DMS79 (cell line): ENCODE measurements at places on chromosomes 16 and 17.
A peak's percentile ranks its signal among the peaks of the same experiment; 100 is the strongest.

DNA sequence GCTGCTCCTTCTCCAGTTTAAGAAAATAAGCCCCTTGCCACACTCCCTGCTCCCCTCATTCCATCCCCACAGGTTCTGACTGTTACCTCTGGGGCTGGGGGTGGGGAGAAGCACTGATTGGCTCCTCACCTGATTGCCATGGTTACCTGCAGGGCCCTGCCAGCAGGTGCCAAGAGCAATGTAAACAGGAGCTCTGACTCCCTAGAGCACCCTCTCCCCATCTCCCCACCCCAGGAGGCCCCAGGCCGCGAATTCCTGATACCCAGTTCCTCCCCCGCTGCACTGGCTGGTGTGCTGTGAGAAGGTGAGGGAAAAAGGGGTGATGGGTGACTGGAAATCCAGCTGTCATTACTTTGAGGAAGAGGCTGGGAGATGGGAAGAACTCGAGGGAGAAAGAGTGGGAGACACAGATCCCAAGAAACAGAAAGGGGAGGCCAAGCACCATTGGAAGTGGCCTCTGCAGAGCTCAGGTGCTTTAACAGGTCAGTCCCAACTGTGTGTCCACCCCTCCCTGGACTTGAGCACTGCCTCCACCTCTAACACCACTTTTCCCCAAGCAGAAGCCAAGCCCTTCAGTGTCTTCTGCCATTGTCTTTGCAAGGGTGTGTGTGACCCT, 4.5 kb downstream of the PCGF2 start:
- no peak for DNase-seq

DNA sequence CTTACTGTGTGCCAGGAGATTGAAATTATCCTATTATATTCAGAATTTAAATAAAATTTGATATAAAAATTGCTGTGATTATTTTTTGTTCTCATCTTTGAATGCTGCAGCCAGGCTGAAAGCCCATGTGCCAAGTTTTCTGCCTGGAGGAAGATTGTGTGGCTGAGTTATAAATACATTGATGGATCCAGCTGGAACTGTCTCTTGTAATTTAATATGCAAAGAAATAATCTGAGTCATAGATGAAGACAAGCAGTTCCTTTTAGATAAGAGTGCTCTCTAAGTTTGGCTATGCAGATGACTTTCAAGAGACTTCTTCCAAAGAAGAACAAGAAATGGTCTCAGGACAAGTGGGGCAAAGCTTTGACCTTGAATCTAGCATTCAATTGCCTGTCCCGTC, 871.0 kb downstream of the CDH11 start:
- DNase-seq: no peak

DNA sequence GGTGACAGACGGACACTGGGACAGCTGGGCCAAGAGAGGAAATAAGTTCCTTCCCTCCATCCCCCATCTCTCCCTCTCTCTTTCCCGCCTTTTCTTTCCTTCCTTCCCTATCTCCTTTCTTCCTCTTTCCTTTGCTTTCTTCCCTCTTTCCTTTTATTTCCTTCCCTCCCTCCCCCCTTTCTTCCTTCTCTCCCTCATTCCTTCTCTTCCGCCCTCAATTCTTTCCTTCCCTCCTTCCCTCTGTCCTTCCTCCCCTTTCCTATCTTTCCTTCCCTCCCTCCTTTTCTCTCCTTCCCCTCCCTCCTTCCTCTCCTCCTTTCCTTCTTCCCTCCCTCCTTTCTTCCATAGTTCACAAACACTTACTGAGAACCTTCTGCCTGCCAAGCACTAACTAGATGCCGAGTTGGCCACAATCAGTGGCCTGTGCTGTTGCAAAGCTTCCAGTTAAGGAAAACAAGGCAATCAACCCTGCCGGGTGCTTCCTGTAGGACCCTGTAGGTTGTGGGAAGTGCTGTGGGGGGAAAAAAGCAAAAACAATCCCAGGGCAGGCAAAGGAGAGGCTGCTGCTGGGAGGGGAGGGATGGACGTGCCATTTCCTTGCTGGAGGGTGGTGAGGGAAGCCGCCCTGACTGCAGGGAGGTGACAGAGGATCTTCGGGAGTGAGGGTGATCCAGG, 31.7 kb downstream of the ABCC6 start:
- DNase-seq: no peak

DNA sequence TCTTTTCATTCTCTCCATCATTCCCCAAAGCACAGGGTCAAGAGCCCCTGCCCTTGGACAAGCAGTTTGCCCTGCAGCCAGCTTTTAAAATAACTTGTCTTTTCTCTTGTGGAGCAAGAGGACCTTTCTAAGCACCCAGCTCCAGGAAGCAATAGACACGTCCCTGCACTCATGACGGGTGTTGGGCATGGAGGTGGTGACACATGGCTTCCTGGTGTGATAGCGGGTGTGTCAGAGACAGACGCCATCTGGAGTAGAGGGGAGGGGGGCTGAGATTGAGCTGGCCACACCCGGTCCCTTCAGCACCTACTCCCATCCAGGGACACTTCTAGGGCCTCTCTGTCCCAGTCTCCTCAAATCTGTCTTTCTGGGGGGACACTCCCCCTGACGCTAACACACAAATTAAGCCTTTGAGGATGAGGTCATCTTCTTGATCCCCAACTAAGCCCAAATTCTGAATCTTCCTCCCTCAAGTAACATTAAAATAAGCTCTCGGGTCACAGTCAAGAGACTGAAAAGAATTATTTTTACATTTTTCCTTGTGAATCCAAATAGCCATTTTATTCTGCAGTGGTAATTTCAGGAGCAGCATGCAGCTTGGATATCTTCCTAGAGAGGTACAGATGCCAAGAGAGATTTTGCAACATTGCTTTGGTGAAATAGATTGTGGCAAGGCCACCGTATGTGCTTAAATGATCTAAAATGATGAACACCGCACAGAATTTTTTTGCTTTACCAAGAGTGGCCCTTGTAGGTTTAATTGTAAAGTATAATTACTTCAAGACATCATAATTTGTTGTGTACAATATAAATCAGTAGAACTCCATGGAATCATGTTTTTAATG, 216.6 kb upstream of the IRX3 start:
- DNase-seq: no peak

DNA sequence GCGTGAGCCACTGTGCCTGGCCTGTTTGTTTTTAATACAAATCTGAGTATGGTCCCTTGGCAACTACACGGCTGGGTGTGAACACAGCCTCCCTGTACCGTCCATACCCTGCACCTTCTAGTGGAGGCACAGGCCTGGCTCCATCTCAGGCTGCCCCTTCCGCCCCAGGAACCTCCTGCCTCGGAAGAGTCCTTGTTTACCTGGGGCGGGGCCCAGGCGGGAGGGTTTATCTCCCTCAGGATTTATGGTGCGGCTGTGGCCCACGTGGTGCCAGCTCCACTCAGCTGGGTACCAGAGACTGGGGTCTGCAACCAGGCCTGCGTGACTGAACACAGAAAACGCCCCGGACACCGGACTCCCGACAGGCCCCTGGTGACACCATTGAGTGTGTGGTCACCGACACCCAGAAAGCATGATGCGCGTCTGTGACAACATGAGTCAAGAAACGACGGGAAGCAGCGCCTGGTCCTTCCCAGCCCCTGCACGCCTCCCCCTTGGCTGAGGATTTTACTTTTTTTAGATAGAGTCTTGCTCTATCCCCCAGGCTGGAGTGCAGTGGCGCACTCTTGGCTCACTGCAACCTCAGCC, 19.0 kb downstream of the UNKL start:
- no peak for DNase-seq

- no peak for DNase-seq
These were observed 6.1 kb upstream of the G6PC1 start for GRCh38 chr17:42894283-42895184.

DNA sequence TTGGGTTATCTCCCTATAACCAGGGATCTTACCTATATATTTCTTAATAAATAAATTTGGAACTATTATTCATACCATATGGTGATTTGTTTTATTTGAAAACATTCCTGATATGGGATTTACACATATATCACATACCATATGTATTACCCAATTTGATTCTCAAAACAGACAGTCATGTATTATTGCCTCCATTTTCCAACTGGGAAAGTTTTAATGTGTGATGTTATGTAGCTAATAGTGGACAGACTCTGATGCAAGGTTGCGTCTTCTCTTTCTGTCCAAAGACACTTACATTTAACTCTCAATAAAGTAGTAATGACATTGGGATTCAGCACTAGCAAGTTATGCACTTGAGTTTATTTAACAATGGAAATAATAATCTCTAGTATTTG, 1.1 kb downstream of the KRTAP9-9 start:
- DNase-seq: no peak

DNA sequence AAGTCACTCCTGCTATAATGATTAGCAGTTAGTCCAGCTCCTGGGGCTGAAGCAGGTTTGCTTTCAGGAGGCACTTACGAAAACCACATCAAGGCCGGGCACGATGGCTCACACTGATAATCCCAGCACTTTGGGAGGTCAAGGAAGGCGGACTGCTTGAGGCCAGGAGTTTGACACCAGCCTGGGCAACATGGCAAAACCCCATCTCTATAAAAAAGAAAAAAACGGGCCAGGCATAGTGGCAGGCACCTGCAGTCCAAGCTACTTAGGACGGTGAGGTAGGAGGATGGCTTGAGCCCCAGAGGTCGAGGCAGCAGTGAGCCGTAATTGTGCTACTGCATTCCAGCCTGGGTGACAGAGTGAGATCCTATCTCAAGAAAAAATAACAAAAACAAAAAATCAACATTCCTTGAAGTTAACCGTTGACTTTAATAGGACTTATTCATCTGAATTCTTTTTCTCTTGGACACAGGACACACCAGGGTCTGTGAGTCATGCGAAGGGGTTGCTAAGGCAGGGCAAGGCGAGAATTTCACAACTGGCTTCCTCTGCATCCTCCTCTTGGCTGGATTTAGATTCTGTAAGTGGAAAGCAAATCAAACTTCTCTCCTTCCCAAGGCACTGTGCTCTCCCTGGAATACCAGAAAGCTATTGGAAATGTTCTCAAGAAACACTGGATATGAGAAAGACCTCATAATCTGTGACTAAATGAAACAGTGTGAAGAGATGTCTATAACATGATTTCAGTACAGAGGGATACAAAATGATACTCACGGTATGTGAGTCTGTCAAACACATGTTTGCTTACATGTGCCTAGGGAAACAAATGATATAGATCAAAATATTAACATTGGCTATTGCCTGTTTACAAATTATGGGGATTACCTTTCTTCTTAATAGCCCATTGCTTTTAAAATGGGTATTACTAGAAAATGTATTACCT, 99.5 kb downstream of the SYCE1L start:
- DNase-seq: no peak

DNA sequence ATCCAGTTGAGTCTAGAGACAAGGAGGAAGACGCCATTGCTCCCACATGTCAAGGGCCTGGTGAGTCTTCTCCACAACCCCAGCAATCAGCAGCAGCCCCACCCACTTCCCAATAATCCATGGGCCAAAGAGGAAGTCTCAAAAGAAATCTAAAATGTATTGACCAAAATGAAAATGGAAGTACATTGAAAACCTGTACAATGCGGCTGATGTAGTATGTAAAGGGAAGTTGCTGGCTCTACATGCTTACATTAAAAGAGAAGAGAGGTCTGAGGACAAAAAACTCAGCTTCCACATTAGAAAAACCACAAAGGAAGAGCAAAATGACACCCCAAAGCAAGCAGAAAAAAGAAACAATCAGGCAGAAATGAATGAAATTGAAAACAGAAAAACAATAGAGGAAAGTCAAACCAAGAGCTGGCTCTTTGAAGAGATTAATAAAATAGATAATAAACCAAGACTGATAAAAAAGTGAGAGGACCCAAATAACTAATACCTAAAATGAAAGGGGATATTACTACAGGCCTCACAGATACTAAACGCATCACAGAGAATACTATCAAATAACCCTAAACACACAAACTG, 100.6 kb upstream of the METRNL start:
- no peak for DNase-seq

DNA sequence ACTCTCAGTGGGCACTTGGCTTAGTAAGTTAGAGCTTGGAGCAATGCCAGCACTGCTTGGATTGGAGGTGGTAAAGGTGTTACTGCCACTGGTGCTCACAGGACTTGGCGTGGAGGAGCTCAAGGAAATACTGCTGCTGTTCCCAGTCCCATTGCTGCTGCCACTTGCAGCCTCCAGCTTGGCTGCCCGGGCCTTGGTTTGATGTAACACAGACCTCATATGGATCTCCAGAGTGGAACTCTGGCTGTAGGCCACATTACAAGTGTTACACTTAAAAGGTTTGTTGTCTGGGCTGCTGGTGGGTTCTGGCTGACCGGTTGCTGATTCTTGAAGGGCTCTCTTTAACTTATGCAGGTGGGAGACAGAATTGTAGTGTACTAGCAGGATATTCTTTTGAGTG, 250.3 kb downstream of the ZFHX3 start:
- DNase-seq: peak; percentile 91

DNA sequence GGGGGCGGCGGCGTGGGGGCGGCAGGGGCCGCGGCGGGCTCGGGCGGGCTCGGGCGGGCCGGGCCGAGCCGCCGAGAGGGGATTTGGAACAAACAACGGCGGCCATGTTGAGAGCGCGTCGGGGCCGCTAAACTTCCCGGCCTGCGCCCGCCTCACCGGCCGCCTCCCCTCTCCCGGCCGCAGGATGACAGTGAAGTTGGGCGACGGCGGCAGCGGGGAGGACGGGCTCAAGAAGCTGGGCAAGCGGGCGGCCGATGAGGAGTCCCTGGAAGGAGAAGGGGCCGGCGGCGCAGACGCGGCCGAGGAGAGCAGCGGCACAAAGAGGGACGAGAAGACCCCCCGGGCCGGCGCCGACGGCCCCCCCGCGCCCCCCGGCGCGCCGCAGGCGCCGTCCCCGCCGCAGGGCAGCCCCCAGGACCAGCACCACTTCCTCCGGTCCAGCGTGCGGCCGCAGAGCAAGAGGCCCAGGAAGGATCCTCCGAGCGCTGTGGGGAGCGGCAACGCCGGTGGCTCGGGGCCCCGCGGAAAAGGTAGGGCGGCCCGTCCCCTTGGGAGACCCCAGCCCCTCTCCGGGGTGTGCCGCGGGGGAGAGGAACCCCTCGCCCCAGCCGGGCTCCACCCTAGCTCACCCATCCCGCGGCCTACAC, 2.4 kb downstream of the CRAMP1 start:
- DNase-seq: no peak

GRCh38 chr16:3490911-3491629, 4.2 kb downstream of the C16orf90 start:
- DNase-seq: peak; percentile 19

- DNase-seq: no peak
These were observed 25.6 kb upstream of the ZNF652 start for GRCh38 chr17:49387498-49388289.
